ENCODE measurements at places on chromosomes 6 and 20.
A peak's percentile ranks its signal among the peaks of the same experiment; 100 is the strongest.

GRCh38 chr6:17881085-17881858 lies 106.2 kb downstream of the KIF13A start:
- no peak for DNase-seq

DNA sequence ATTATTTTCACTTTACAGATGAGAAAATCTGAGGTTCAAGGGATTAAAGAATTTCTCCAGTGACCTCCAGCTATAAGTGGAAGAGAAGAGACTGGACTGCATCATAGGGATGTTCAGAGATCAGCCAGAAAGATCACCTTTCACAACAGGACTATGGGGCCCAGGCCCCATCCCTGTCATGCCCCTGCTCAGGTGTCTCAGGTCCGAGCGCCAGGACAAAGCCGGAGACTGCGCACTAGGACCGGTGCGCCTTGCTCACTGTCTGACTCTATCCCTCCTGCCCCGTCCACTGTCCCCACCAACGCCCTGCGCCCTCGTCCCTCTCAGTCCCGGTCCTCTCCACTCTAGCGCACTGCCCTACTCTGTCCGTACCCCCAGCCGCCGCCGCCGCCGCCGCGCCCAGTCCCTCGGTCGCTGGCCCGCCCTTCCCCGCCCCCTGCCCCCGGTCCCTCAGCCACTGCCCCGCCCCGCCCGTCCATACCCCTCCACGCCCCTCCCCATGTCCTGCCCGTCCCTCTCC lies 521 bp upstream of the RAD21L1 start:
- DNase-seq: no peak

GRCh38 chr20:61731363-61732181 lies 334.1 kb downstream of the TAF4 start:
- DNase-seq: no peak

DNA sequence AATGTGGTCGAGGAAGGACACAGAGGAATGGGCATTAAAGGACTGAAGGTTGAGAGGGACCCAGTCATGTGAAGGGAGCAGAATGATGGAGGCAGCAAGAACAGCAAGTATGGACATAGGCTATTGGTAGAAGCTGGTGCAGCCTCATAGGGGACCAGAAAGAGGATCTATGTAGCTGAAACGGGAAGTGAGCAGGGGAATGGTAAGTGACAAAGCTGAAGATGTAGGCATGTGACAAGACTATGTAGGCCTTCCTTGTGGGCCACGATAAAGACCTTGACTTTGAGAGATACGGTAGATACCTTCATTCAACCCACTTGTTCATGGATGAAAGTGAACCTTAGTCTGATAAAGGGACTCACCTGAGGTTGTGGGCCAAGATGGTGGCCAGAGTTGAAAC lies 3.5 kb downstream of the CTNNBL1 start:
- DNase-seq: no peak

- DNase-seq: no peak
These were observed 77.6 kb upstream of the STXBP5 start for GRCh38 chr6:147126618-147127022.

GRCh38 chr6:135231469-135231844 lies 50.3 kb downstream of the MYB start:
- DNase-seq: no peak

DNA sequence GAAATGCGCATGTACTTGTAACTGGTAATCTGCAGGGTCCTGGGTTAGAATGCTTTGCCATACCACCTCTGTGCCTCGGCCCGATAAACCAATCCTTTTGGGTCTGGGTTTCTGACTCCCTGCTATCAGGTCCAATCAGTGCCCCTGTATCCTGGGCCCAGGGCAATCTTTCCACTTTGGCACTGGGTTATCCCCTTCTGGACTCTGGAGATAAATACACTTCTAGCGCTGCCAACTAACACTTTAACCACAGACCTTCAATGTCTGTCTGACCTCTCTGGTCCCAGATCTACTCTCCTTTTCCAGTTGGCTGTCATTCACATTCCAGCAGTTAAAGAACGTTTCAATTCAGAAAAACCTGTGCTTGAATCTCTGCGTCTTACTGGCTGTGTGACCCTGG lies 55.3 kb downstream of the DNAAF9 start:
- no peak for DNase-seq

DNA sequence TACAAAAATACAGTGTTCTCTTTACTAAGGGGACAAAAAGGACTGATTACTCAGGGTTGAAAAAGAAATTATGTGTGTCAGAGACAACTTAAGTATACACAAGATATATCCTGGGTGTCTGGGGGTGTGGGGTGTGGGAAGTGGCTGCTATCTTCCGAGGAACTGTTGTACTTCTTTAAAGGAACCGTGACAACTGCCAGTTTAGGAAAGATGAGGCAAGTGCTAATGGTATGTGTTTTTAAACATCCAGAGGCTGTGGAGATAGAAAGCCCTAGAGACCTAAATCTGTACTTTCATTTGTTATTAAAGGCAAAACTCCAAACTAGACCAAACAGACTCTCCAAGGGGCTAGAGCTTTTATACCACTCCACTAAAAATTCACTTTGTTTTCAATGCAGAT lies 95.6 kb downstream of the SNAP25 start:
- DNase-seq: no peak

DNA sequence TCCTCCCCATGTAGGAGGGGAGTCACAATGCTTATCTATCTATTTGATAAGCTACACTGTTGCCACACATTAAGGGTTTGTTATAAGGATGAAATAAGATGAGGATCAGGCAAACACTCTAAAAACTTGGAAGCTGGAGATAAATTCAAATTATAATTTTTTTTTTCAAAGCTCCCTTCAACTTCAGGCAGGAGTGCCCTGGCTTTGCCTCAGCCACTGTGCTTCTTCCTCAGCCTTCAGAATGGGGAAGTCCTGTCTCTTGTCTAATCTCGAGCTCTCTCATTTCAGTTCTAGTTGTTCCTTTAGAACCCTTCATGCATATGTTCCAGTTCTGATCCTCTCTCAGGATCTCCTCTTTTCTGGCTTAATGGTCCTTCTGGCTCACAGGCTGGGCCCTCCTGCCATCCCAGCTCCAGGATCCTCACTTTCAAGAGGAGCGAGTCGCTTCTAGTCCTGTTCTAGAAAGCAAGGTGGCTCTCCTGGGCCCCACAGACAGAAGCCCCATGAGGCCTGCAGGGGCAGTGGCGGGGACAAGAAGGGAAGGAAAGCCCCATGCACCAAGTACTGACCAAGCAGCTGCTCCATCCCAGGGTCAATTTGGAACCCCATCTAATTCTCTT lies 164.3 kb downstream of the VEGFA start:
- no peak for DNase-seq

DNA sequence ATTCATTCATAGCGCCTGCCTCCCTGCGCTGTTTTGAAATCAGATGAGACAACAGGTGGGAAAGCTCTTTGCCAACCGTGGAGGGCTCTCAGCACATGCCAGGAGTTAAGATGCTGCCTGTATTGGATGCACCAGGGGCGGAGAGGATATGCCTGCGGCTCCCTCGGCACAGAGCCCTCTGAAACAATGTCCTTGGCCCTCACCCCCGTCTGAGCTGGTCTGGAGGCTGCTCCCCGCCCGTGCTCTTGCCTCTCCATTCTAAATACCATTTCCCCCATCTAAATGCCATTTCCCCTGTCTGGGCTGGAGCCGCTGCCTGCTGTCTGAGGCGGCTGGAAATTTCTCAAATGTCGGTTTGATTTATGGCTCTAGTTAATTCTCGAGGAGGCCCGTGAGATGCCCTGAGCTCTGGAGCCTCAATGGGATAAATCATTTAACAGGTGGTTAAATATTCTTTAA lies 50.8 kb upstream of the MLN start:
- DNase-seq: no peak

GRCh38 chr6:107345393-107345792 lies 114.0 kb downstream of the PDSS2 start:
- DNase-seq: no peak

DNA sequence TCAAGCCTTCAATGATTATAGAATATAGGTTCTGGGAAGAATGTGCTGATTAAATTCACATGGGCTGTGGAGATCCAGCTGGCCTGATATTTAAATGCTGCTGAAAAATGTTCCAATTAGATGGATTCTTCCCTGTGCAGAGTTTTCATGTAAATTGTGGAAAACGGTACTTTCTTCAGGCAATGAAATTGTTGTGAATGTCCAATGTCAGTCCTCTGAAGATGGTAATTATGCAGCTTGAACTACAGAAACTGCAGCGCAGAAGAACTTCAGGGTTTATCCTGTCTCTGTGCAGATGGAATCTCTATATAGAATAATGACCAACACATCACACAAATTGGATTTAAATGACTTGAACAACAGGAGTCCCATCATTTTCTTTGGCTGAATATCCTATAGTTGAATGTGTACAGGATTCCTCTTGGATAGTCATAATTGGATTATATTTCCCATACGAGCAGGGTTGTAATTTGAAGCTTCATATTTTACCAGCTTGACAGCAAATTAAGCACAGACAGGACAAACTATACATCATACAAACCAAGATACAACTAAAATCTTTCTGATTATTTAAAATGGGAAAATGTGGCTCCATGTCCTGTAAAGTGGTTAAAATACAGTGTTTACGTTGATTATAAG lies 82.3 kb downstream of the CAP2 start:
- DNase-seq: no peak

DNA sequence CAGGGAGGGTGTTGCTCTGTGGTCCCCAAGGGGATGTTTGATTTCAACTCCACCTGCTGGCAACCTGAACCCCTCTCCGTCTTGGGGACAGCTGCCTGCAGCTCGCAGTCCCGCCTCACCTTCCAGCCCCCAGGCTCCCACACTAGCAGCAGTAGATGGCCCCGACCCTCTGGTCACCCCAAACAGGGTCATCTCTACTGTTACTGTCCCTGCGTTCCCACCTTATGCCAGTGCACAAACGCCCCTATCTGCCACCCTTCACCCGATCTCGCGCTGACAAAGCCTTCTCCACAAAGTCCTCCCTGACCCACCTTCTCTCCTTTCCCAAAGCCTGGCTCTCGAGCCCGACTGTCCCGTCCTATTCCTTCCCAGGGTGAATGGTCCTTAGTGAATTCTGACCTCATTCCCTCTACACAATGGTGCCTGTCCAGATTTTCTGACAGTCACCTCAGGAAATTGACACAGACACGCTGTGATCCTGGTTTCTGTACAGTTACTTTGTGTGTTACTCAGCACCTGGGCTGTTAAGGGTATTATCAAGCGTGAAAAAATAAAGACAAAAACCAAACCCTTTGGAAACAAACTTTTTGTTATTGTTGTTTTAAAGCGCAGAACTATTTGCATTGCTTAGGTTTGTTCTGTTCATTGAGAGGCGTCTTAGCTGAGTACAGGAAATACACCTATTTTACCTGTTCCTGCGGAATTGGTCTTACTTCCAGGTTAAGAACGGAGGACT lies 728 bp downstream of the FUT9 start:
- no peak for DNase-seq

DNA sequence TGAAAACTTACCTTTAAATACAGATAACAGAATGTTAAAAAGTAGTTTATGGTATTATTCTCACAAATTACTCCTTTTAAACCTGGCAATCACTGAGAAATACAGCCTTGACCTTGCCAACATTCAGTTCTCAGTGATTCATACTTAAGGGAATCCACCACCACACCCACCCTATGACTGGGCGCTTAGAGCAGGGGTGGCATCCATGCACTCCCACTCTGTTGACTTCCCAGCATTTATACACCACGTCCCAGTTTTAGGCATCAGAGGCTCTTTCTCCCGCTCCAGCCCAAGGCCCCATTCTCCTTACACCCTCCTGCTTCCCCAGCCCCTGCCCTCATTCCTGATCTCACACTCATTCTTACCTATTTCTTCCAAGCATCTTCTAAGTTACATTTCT lies 16.3 kb downstream of the TRAF3IP2 start:
- DNase-seq: no peak

- no peak for DNase-seq
These were observed 220.9 kb downstream of the HACE1 start for GRCh38 chr6:104638841-104639290.

DNA sequence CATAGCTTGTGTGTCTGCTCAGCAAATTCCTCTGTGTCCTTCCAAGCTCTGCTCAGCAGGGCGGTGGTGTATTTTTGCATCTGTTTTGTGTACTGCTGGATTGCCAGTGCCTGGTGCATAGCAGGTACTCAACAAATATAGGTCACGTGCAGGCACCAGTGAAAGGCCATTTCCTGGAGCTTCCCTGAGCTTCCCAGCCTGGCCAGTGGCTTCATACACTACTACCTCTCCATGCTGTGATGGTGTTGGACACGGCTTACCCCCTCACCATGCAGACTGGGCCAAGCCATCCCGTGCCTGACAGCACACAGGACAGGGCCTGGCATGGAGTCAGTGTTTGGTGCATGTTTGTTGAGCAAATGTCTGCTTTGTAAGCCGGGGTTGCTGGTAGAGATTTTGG lies 7.7 kb upstream of the PHACTR3 start:
- no peak for DNase-seq

DNA sequence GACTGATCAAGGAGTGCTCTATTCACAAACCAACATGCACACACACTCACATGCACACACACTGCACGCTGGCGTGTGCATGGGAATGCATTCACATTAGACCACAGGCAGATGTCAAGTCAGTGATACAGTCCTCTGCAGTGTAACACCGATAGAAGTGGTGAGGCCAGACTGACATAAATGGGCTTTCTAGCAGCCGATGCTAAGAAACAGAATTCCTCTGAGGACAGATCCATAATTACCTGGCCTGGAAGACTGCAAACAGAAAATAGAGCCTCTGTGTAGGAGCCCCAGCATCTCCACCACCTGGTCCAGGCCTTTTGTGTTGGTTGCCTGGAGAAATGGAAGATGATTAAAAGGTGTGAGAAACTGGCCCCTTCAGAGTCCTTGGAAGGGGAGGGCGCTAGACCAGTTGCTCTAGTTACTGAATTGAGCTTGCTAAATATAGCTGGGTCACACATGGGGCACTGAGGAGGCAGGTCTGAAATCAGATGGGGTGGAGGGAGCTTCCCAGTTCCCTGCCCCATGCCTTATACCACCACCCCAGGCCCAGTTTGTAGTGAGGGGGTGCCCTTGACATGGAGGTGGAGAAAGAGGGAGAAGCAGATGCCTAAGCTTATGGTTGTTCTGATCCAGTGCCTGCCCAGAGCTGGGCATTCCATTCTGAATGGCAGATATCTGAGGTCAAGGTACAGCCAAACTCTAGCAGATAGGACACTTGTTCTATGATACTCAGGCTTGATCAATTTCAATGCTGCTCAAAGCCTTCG lies 233.8 kb downstream of the LRFN2 start:
- no peak for DNase-seq

GRCh38 chr6:170438402-170438753 lies 114.7 kb downstream of the PSMB1 start:
- no peak for DNase-seq

- peak; percentile 51 for DNase-seq
These were observed at the start of gene ITPA for GRCh38 chr20:3209257-3209945. TSS of gene ITPA (plus strand) at chr20:3209498. CDS start at chr20:3209552, 54 bp downstream.

GRCh38 chr20:32986331-32986966 lies 17.8 kb downstream of the SUN5 start:
- DNase-seq: no peak
